ENCODE measurements at places on chromosomes 1 and 21. TPM values are rescaled to one million over a fixed set of nuclear protein-coding genes. Genes with fewer than 3 reads are reported as not detected.
A peak's percentile ranks its signal among the peaks of the same experiment; 100 is the strongest.

Gene USF1
- 25.5 TPM for total RNA-seq

Gene PLA2G2E
- not detected for total RNA-seq

Gene PSRC1
- total RNA-seq, result 2.2 TPM

Gene SH2D2A
- total RNA-seq, result 0.30 TPM

- H3K27ac ChIP-seq, result peak overlapping the region; percentile 97
- H3K4me3 ChIP-seq, result peak overlapping the region; percentile 68
- H3K36me3 ChIP-seq, result no peaks in the 10 kb centered on the region
- peaks cover 33% of the 10 kb centered on the region for H3K4me1 ChIP-seq
Measured at GRCh38 chr21:15066123-15066575, 1.3 kb upstream of the NRIP1 start.

GRCh38 chr21:10464975-10465374 lies 56.4 kb upstream of the TPTE start:
- no peaks in the 10 kb centered on the region for H3K36me3 ChIP-seq
- H3K4me3 ChIP-seq, result no peak overlapping the region
- H3K27ac ChIP-seq, result no peak overlapping the region
- no peak for DNase-seq
- no peaks in the 10 kb centered on the region for H3K27me3 ChIP-seq

DNA sequence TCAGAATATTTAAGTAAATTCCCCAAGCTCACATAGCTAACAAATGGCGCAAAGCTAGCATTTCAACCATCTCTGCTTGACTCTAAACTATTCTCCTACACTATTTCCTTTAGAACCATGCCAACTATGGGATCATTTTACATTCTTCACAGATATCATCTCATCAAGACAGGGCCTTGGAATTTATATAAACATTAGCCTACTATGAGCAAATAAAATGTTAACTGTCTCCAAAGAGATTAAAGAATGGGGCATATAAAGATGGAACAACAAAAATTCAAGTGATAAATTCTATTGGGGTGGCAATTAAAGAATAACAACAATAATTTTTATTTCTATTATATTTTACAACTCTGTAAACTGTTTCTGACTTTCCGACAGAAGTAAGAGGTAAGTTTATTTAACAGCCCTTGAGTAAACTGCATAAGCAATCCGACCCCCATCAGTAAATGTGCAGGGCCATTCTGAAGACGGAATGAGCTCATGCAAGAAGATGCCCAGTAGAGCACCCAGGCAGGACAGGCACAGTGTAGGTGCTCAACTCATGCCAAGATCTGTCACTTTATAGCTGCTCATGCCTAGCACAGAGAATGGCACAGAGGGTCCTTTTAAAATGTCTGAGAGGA lies 261.9 kb downstream of the VAV3 start:
- DNase-seq, result no peak
- no peaks in the 10 kb centered on the region for H3K4me1 ChIP-seq
- H3K36me3 ChIP-seq, result no peaks in the 10 kb centered on the region
- no peak overlapping the region for H3K27ac ChIP-seq
- no peaks in the 10 kb centered on the region for H3K27me3 ChIP-seq

- no peaks in the 10 kb centered on the region for H3K27me3 ChIP-seq
- DNase-seq, result no peak
- H3K4me1 ChIP-seq, result no peaks in the 10 kb centered on the region
Measured at GRCh38 chr1:172727956-172728603, 69.2 kb downstream of the FASLG start.

DNA sequence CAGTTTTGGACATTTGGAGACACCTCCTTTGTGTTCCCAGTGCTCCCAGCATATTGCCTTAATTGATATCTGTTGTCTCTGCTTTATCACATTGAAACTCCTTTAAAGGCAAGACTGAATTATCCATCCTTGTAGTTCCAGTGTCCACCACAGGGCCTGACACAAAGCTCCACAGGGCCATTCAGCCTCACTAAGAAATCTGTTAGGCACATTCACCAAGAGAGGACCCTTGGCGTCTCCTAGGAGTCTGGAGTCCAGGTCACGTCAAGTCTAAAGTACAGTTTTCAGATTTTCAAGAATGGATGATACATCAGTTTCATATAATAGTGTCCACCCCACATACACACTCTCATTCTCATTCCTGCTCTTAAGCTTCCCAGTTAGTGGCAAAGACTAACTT lies 4.8 kb downstream of the ACP6 start:
- no peak overlapping the region for H3K27ac ChIP-seq
- no peaks in the 10 kb centered on the region for H3K36me3 ChIP-seq
- DNase-seq, result no peak
- no peaks in the 10 kb centered on the region for H3K27me3 ChIP-seq
- no peak overlapping the region for H3K4me3 ChIP-seq
